Mesothelial cell of epicardium (in vitro differentiated cells): ENCODE measurements at places on chromosomes 1 and 21. TPM values are rescaled to one million over a fixed set of nuclear protein-coding genes. Genes with fewer than 3 reads are reported as not detected.
A peak's percentile ranks its signal among the peaks of the same experiment; 100 is the strongest.

DNA sequence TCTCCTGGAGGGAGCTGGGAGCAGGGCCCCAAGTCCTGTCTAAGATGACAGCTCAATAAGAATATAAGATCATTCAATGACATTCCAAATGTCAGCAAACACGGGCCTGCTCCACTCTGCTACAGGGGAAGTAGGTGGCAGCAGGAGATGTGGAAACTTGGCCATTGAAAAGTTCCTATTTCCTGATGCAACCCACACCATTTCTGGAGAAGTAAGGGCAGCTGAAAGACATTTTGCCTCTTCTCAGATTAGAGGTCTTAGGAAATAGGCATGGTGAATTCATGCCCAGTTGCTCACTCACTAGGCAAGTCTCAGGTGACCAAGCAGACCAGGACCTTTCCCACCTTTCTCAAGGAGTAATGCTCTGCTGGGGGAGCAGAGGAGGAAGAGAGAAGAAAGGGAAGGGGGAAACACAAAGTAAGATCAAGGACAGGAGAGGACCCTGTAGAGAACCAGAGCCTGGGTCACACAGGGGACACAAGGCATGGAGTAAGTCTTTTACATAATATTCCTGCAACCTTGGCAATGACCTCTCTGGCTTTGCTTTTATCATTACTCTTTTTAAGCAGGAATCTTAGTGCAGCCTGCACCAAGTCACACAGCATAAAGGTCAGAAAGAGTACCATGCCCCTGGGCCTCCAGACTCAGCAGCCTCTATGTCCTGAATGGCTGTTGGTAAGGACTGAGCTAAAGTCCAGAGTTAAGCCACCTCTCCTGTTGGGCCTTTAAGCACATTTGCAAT lies 68.9 kb downstream of the DMAP1 start:
- no peak overlapping the region for H3K4me3 ChIP-seq
- no peaks in the 10 kb centered on the region for H3K4me1 ChIP-seq
- H3K36me3 ChIP-seq, result peaks cover 32% of the 10 kb centered on the region
- H3K27ac ChIP-seq, result no peak overlapping the region

DNA sequence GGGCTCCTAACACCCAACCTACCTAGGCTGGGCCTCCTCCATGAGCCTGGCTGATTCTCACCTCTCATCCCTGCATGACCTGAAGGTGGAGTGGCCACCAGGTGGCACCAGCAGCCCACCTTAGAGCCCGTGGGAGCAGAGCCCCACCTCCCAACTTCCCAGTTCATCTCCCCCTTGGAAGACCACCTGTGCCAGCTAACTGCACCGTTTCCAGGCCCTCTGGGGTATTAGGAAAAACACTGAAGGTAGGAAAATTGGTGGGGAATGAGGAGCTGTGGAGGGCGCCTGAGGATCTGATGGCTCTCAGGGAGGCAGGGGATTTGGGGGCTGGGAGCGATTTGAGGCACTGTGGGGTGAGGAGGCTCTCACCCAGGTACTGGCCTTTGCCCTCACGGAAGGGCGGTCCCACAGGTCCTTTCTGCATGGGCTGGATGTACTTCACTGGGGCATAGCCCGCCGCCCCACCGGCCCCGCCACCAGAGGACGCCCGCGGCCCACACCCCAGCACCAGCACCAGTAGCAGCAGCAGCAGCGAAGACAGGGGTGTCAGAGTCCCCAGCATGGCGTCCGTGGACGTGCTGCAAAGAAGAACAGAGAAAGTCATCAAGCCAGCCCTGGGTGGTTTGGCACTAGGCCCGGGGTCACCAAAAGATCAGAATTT lies 11.1 kb downstream of the ADPRS start:
- peak; percentile 88 for DNase-seq
- no peak overlapping the region for H3K27ac ChIP-seq
- H3K4me3 ChIP-seq, result no peak overlapping the region
- H3K36me3 ChIP-seq, result peaks cover 1% of the 10 kb centered on the region
- H3K27me3 ChIP-seq, result no peaks in the 10 kb centered on the region
- peaks cover 6% of the 10 kb centered on the region for H3K4me1 ChIP-seq

GRCh38 chr21:43657355-43658087 lies 1.8 kb downstream of the HSF2BP start:
- H3K4me3 ChIP-seq, result no peak overlapping the region
- DNase-seq, result no peak
- H3K27ac ChIP-seq, result no peak overlapping the region

The KIAA0319L gene
- 64.9 to 73.8 TPM (median 72.5 TPM) in 3 replicates for total RNA-seq

The KIF2C gene
- total RNA-seq, result 17.1 to 20.4 TPM (median 18.2 TPM) in 3 replicates

DNA sequence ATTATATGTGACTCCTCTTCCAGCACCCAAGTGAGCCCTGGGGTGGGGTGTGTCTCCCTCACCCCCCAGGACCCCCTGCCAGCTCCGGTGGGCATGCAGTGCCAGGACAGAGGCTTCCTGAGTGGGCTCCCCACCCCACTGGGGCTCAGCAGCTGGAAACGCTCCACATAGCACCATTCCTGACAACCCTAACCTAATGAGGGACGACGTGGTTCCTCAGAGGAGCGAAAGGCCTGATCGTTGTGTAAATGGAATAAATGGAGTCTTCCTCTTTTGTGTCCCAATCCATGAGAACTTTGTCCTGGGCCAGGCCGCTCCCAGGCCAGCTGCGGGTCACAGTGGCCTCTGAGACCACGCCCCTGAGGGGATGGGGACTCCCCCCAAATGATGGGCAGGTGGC lies 1.8 kb upstream of the TSPEAR start:
- peaks cover 79% of the 10 kb centered on the region for H3K27me3 ChIP-seq
- peaks cover 31% of the 10 kb centered on the region for H3K4me1 ChIP-seq
- DNase-seq, result peak; percentile 25
- no peak overlapping the region for H3K4me3 ChIP-seq
- H3K36me3 ChIP-seq, result no peaks in the 10 kb centered on the region
- no peak overlapping the region for H3K27ac ChIP-seq

DNA sequence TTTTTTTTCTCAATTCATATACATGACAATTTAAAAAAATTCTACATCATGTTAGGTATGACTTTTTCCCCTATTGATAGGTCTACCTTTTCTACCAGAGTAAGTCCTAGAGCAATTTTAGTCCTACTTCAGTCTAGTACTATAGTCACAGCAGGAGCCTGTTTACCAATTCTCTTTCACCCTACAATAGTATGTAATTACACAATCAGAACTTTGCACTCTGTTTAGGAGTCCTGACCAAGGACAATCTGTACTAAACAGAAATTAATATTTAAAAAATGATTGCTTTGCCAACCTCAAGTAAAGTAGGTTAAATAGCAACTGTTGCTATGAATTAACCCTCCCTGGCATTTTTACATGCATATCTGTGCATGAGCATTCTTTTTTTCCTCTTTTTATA lies 810 bp upstream of the CYP4A11 start:
- no peaks in the 10 kb centered on the region for H3K4me1 ChIP-seq
- H3K36me3 ChIP-seq, result no peaks in the 10 kb centered on the region
- H3K27ac ChIP-seq, result no peak overlapping the region
- peaks cover 40% of the 10 kb centered on the region for H3K27me3 ChIP-seq

DNA sequence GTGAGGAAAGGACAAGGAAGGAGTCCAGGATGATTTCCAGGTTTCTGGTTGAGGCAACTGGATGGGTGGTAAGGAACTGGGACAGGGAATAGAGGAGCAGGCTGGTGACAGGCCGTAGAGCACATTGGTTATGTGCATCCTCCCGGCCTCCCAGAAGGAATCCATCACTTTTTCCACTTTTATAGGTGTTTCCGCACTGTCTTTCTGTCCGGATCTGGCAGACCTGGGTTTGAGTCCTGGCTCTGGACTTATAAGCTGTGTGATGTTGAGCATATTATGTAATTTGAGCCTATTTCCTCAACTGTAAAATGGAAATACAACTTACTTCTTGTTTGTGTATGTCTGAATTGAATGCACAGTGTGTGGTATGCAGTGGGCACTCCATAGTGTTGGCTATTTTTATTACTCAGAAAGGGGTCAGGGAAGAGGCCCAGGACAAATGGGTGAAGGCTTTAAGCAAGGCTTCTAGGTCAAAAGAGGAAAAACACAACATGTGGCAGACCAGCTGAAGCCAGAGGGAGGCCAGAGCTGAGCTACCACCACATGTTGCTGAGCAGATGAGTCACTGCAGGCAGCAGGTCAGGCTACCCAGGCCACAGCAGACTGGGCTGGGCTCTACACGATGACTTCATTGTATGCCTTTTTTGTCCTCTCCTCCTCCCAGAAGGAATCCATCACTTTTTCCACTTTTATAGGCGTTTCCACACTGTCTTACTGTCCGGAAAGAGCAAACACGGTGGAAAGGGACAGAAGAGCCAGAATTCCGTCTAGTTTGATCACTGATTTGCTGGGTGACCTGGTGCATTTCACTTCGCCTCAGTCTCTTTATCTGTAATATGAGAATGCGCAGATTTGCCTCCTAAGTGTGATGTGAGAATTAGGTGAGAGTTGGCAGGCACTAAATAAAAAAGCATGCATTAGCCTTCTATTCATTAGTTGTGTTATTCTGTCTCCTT lies 791 bp upstream of the MAST2 start:
- H3K27me3 ChIP-seq, result no peaks in the 10 kb centered on the region
- H3K36me3 ChIP-seq, result peaks cover 3% of the 10 kb centered on the region
- no peak for DNase-seq
- peak overlapping the region; percentile 82 for H3K4me3 ChIP-seq
- peaks cover 27% of the 10 kb centered on the region for H3K4me1 ChIP-seq

GRCh38 chr1:53123453-53124140 lies 18.8 kb downstream of the SLC1A7 start:
- H3K36me3 ChIP-seq, result no peaks in the 10 kb centered on the region
- H3K27me3 ChIP-seq, result peaks cover 12% of the 10 kb centered on the region
- no peak for DNase-seq
- H3K4me3 ChIP-seq, result no peak overlapping the region

DNA sequence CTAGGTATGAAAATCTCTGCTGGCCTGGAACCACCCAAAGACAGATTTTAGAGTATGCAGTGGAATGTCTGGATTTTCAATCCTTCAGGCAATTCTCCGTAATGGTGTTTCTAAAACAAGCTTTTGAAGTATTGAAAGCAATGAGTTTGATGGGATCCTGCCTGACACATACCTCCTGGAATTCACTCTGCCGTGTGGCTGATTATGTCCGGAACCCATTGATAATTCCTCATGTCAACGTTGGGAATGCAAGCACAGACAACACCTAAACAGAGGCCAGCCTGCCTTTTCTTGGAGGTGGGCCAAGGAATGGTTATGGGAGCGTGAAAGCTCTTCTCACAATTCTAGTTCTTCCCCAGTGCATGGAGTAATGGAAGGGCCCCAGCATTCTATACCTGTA lies 168.9 kb upstream of the HMCN1 start:
- H3K4me3 ChIP-seq, result no peak overlapping the region
- peak; percentile 25 for DNase-seq
- peaks cover 47% of the 10 kb centered on the region for H3K4me1 ChIP-seq

The SPRR2E gene
- total RNA-seq, result 1.2 to 1.9 TPM (median 1.9 TPM) in 3 replicates

- no peak for DNase-seq
- H3K36me3 ChIP-seq, result no peaks in the 10 kb centered on the region
- no peak overlapping the region for H3K27ac ChIP-seq
- H3K4me3 ChIP-seq, result no peak overlapping the region
Measured at GRCh38 chr1:20200966-20201365, 14.6 kb upstream of the PLA2G2C start.

DNA sequence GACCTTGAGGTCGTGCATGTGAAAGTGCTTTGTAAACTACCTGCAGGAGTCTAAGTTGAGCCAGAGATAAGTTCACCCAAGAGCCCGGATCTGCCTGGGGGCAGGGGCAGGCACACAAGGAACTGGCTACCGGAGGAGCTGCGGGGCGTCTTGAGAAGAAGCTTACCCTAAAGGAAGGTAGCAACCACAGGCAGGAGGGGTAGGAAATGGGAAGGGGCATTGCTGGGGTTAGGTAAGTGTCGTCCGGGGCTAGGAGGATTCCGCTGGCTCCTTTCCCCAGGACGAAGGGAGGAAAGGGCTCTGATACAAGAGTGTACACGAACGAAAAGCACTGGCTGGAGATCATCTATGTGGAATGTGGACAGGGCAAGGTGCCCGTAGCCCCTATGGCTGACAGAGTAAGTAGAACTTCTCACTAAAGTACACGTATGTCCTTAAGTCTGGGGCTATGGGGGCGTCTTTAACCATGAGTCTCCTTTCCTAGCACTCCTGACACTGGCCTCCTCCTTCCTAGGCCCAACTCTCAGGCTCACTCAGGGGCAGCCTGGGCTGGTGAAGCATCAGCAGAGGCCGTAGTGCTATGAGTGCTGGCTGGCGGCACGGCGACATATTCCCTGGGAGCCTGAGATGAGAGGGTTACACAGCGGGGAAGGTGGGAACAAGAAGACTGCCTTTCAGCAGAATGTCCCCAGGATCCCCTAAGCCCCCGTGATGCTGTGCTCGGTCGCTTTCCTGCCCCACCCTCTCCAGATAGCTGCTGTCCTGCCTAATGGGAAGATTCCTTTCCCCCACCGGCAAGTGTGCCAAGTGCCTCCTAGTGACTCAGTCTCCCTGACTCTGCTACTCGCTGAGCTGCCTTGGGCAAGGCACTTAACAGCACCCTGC lies 9.1 kb upstream of the GALNT2 start:
- H3K4me1 ChIP-seq, result no peaks in the 10 kb centered on the region
- no peaks in the 10 kb centered on the region for H3K36me3 ChIP-seq
- no peak for DNase-seq

The COL9A2 gene
- total RNA-seq, result 45.8 to 50.3 TPM (median 49.9 TPM) in 3 replicates
